NCI-H1930 (cell line): ENCODE measurements at places on chromosomes 1 and 21.

- DNase-seq, result no peak
These were observed 56.7 kb downstream of the PRRX1 start for GRCh38 chr1:170720661-170721060.

- no peak for DNase-seq
These were observed 128.2 kb downstream of the LBR start for GRCh38 chr1:225299624-225300023.

GRCh38 chr1:17877896-17878295, 122.8 kb downstream of the ACTL8 start:
- DNase-seq, result no peak

DNA sequence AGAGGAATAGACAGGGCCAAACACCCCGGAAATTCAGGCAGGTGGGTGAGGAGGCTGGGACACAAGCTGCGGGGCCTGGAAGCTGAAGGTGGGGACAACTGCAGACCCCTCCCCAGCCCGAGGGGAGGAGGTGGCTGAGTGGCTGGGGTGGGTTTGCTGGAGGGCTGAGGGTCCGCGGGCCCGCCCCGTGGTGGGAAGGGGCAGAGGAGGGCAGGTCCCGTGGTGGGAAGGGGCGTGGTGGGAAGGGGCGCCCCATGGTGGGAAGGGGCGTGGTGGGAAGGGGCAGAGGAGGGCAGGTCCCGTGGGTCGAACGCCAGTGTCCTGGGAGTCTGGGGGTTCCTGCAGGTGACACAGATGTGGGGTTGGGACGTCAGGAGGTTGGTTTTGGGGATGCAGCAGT, 24.3 kb upstream of the TTLL10 start:
- no peak for DNase-seq

- DNase-seq, result no peak
These were observed 150.4 kb upstream of the ZC3H11B start for GRCh38 chr1:219763321-219763720.

- no peak for DNase-seq
These were observed 528.6 kb downstream of the NEGR1 start for GRCh38 chr1:71753746-71754145.

- no peak for DNase-seq
These were observed 121.7 kb upstream of the PRDX6 start for GRCh38 chr1:173355281-173356031.

- no peak for DNase-seq
These were observed 25.3 kb upstream of the FAAH start for GRCh38 chr1:46368791-46369190.

DNA sequence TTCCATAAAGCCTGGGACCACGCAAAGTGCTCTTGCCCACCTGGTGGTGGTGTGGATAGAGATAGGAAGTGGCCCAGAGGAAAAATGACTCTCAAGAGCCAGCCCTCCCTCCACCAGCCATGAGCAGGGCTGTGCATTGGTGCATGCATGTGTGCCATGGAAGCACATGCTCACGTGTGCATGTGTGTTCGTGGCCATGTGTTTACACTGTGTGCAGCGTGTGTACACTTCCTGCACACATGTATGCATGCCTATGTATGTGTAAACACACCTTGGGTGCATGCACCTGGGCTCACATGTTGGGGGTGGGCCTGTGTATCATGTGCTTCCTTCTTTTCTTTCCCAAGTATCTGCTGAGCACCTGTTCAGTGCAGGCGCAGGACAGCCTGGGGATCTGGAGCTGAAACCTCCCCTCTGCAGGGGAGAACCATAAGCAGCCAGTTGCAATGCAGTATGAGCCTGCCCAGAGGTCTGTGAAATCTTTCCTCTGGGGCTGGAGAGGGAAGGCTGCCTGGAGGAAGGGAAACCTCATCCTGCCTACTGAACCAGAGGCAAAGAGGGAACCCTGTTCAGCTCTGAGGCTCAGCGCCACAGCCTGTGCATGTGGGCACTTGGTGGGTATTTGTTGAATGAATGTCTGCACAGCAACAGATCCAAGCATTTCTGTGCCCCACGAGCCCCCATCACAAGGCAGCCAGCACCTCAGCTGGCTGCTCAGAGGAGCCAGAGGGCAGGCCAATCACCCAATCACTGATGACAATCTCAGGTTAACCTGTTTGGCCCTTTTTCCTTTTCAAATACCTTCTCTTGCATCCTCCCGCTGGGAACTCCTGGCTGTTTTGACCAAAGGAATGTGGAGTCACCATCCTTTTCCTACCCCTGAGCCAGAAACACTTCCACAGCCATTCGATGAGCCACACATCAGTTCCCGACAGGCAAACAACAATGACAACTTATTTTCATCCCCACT, 327.0 kb downstream of the NPHP4 start:
- DNase-seq, result no peak

DNA sequence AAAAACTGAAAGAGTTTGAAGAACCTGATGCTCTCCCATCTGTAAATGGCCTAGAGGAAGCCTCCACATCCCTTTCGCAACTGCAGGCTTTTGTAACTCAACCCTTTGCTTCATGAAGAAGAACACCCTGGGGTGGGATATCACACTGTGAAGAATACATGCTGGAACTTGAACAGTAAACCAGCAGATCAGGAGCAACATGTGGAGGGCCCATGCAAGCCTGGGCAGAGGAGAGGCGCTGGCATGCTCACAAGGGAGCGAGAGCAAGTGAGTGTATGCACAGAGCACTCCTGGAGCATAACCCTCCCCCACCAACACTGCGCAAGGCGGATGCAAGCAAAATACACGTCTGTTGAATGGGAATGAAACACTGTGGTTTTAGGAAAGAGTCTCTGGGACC, 24.6 kb upstream of the SPAG17 start:
- no peak for DNase-seq

DNA sequence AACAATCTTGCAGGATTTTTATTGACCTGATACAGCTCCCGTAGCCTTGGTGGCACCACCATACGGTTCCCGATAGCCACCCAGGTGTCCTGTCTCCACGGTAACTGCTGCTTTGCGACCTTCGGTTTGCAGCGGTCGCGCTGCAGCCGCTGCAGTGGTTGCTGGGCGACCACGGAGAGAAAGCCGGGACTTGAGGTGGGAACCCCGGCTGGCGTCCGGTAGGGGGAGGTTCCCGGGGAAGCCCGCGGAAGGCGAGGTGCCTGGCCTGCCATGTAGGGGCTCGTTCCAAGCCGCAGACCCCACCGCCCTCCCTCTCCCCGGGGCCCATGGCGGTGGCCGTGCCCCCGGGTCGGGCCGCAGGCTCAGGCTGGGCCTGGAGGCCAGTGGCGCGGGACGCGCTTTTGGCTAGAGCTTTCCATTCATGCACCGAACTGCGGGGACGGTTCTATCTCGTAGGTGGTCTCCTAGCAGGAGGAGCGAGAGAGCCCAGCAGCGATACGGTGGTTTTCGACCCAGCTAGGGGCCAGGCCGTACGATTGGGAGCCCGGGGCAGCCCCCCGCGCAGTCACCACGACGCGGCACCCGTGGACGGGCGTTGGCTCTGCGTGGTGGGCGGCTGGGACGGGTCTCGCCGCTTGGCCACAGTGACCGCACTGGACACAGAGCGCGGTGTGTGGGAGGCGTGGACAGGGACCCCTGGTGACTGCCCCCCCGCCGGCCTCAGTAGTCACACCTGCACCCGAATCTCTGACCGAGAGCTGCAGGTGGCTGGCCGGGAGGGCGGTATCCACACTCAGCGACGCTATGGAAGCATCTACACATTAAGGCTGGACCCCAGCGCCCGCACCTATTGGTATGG, at the start of gene KLHDC9:
TSS of gene KLHDC9 (plus strand) at position 152 of the 859 bp plus-strand sequence. CDS start at position 327, 175 bp downstream.
- peak; percentile 90 for DNase-seq

GRCh38 chr1:184035719-184036516, 1.6 kb downstream of the COLGALT2 start:
- DNase-seq, result no peak

DNA sequence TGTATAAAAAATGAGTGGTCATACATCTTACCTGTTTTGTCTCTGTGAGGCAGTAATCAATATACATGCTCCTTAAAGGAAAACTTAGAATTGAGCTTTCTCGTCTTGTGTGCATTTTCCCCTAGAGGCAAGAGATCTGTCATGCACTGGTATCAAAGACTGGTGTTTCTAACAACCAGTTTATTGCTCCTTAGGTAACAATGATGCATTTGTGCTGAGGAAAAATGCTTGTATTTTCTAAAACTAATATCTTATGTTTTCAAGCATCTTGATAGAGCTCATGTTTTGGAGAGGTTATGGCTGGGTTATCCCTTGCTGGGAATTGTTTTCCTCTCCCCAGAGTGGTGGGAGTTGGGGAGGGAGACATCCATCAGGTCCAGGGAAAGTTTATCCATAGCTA, 23.9 kb upstream of the CCDC190 start:
- DNase-seq, result no peak

DNA sequence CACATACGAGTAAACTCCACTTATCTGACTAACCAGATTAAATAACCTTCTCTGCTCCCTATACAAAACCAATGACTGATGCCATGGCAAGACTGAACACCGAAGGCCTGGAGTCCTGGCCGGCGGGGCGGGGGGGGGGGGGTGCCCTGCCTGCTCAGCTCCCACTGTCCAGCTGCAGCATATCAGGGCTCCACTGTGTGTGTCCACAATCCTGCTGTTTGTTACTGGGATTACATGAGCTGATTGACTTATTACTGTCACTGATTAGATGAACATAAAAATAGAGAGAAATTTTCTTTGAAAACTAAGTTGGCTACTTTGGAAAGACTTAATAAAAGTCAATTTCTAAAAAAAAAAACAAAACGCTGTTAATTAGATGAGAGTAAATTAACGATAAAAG, 24.9 kb downstream of the TMEM63A start:
- DNase-seq, result no peak

- no peak for DNase-seq
These were observed 1.1 kb upstream of the CYB561D1 start for GRCh38 chr1:109492779-109493178.

GRCh38 chr1:154794608-154795007, 75.5 kb downstream of the KCNN3 start:
- DNase-seq, result no peak

DNA sequence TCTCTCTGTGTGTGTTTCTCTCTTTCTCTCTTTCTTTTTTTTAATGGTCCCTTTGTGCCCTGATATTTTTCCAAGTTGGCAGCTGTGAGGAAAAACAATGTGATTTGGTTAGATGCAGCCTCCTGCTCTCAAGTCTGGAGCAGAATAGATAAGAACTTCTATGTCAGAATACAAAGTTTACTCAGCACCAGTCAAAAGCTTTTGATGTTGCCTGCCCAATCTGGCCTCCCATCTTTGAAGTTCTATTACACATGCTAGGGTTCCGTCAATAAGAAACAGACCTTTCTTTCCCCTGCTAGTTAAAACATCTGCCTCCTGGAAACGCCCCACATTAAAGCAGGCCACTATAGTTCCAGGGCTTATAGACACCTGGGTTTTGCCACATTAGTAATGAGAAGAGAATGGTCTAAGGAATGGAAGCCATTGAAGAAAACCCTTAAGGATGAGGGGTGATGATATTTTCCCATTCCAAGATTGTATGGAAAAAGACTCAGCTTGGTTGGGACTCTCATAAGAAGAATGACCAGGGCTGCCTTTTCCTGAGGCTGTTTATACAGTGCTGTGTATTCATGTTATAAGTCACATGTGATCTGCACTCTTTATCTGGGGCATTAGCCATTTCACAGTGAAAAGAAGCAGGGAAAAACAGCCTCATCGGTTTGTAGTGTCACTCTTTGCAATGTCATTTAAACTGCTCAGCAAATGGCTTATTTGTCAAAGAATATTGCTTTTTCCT, 414.7 kb upstream of the PROX1 start:
- no peak for DNase-seq

- DNase-seq, result peak; percentile 37
These were observed 2.9 kb downstream of the LMO4 start for GRCh38 chr1:87331365-87332241.

GRCh38 chr21:41374867-41375533, 13.2 kb downstream of the MX2 start:
- DNase-seq, result no peak
